ENCODE measurements at places on chromosomes 11 and 22.

DNA sequence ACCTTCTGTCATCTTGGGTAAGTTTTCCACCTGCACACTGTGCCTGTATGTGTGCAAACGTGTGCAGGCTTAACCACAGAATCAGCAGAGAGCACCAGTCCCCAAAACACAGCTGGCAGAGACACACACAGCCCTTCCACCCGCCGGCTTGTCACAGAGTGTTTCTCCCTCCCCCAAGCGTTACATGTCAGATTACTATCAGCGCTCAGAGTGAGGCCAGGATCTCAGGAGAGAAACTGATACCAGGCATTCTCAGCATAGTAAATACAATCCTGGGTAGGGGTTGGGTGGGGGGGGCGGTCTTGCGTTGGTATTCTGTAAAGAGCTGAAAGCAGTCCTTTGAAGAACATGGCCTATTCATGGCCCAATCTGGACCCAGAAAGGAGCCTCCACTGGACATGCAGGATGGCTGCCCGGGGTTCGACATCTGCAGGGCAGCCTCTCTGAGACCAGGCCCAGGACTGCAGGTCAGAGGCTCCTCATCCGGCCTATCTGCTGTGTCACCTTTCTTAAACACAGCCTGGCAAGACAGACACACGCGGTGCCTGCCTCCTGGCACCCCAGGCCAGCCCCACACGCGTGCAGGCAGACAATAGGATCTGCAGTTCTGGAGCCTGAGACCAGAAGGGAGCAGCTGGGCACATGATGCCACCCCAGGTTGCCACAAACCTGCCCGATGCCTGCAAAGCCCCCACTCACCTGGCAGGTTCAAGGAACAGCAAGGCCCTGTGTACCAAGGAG is 1.7 kb downstream of the OSBPL5 start:
- DNase-seq = no peak

DNA sequence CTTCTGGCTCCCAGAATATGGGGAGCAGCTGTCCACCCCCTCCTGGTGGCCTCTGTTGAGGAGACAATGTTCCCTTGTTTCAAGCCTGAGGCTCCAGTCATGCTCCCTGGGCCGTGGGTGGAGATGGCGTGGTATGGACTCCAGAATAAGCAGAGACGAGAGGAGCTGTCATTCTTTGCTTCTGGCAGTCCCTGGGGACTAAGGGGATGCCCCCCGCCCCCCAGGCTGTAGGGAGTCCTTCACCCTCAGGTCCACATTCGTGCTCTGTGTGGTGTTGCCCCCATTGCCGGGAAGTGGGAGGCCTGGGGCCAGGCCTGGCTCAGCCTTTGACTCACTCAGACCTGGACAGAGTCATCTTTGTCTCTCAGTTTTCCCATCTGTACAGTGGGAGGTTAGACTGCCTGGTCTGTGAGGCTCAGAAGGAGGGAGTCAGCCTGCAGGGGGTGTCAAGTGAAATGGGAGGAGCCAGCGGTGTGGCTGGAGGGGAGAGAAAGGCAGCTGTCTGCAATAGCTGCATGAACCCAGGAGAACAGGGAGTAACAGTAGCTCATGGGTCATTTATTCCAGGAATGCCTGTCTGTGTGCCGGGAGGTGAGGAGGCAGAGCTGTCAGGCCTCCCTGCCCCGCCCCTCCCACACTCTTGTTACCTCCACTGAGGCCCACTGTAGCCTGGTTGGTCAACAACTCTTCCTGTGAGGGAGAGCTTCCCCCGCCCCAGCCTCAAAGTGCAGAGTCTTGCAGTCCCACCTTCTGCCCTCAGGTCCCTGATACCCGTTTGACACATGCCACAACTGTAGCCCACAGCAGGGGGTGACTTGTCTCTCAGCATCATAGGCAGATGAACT is 6.3 kb downstream of the ARHGEF17 start:
- DNase-seq = no peak

DNA sequence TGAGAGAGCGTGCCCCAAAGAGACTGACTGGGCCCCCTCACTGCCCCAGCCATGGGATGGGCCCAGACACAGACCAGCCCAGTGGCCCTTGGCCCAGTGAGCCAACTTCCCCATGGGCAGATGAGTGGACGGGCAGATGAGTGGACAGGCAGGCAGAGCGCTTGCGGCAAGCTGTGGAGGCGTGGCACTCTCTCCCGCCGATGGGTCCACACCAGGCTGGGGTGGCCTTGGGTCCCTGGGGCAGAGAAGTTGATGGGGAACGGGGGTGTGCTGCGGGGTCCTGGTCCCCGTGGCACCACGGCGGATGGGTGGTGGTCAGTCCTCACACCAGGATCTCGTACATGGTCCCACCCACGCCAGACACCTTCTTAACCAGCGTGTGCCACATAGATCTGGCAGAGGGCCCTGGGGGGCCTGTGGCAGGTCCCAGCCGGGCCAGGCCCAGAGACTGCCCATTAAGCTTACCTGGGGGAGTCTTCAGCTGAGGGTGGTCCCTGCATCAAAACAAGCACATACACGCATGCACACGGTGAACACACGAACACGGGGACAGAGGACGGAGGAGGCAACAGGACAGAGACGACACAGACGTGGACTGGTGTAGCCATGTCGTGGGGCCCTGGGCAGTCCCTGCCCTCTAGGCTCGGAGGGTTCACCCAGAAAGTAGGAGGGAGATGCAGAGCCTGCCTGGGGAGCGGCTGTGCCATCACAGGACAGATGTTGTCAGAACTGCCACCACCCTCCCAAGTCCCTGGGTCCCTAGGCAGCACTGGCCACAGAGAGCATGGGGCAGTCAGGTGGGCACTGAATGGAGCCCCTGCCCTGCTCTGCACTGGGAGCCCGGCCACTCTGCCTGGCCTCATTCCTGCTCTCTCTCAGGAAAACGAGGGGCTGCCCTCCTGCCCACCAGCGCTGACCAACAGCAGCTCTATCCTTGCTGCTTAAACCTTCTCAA is 182.2 kb downstream of the IGLL1 start:
- DNase-seq = no peak

GRCh38 chr11:1884303-1884700 is 7.4 kb downstream of the PRR33 start:
- no peak for DNase-seq

GRCh38 chr11:78046486-78046854 is 17.2 kb upstream of the THRSP start:
- DNase-seq = no peak

GRCh38 chr11:117127171-117127901 is 16.8 kb upstream of the PAFAH1B2 start:
- no peak for DNase-seq

- no peak for DNase-seq
Measured at GRCh38 chr22:17867160-17867785, 93.0 kb upstream of the BID start.

- DNase-seq = no peak
Measured at GRCh38 chr11:67178878-67179277, 59.8 kb downstream of the KDM2A start.

GRCh38 chr11:1455032-1455762 is 31.4 kb downstream of the MOB2 start:
- no peak for DNase-seq

DNA sequence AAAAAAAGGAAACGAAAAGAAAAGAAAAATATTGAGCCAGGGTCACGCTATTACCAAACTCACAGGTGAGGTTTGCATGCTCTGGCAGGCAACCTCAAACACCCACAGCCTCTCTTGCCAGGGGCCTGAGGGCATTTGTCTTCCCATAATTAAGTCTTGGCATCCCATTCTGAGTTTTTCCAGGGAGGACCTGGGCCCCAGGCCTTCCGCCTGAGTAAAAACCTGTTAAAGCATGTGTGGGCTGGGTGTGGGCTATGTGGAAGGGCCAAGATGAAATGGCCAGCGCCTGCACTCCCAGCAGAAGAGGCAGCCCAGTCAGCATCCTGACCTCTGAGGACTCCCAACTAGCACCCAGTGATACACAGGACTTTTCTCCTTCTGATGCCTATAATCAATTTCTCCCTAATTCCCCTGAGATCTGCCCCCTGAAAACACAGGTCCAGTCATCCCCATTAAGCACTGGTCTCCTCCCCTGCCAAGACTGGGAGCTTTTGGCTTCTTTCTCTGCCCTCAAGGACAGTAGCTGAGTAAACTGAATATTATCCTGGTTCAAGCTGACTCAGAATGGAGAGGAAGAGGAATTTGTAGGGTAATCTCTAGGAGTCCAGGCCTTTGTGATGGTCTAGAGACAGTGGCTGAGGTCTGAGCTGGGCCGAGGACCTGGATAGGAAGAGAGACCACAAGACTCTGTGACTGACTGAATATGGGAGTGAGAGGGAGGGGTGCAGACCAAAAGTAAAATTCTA is 35.6 kb upstream of the ACER3 start:
- no peak for DNase-seq

GRCh38 chr22:28902490-28902889 is 19.1 kb downstream of the ZNRF3 start:
- DNase-seq = no peak

- no peak for DNase-seq
Measured at GRCh38 chr11:94664346-94664745, 97.2 kb downstream of the PIWIL4 start.

DNA sequence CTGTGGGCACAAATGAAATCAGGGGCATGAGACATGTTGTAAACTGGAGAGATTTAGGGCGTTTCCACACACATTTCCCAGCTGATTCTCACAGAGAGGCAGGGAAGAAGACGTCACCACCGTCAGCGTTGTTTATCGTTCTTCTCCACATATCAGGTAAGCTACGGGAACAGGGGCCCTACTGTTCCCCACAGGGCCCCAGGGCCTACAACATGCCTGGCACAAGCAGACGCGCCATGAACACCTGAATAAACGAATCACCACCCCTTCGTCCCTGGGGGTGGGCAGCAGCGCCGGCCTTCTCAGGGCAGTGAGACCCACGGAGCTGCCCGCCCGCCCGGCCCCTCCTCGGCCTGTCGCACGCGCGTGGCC is 342 bp downstream of the EFCAB6 start:
- no peak for DNase-seq

- DNase-seq = no peak
Measured at GRCh38 chr11:38304926-38305325, 1706.9 kb upstream of the RAG2 start.

DNA sequence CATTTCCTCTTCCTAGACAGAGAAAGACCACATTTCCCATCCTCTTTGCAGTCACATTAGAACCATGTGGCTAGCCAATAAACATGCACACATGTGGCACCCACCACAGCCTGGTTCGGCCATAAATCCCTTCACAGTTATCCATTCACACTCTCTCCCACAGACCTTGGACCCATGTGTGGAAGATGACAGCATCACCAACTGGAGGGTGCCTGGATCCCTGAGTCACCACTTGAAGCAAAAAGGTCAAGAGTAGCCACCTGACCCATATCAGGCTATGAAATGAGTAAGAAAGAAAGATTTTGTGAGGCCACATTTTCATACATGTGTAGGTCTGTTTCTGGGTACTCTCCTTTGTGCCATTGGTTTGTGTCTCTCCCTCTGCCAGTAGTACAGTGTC is 9.0 kb upstream of the TMEM121B start:
- no peak for DNase-seq

DNA sequence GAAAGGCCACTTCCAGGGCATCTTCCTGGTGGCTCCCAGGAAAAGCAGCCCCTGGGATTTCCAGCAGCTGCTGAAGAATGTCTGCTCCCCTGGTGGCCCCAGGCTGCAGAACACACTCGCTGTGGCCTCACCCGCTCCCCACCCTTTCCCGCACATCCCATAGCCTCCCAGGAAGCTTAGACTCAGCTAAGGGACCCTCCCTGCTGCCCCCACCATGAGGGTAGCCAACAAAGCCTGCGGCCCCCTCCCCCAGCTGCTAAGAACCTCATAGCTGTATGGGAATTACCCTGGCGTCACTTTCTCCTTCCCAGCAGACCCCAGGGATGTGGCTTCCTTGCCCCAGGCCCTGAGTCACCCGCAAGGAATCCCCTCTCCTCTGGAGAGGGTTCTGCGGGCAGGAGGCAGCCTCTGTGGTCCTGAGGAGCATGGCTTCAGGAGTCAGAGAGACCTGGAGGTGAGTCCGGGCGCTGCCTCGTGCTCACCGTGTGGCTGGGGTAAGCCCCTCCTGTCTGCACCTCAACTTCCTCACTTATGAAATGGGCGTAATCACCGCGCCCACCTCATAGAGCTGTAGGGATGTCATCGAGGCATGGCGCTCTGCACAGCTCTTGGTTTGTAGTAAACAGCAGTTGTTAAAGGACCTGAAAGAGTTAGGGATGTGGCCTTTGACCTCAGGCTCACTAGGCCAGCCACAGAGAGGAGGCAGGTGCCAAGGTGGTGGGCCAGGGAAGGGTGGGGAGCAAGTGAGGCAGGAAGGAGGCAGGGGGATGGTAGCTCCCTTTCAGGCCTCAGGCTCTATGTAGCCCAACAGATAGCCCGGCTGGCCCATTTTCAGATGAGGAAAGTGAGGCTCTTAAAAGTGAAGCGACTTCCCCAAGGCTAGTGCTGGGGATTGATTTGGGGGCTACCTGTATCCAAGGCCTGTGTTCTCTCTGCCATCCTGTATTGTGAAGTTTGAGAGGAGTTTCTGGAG is 71.2 kb downstream of the LRRC32 start:
- DNase-seq = no peak

- no peak for DNase-seq
Measured at GRCh38 chr11:82792319-82792718, 58.7 kb upstream of the FAM181B start.

- DNase-seq = no peak
Measured at GRCh38 chr11:22666688-22667439, 453 bp downstream of the GAS2 start.

DNA sequence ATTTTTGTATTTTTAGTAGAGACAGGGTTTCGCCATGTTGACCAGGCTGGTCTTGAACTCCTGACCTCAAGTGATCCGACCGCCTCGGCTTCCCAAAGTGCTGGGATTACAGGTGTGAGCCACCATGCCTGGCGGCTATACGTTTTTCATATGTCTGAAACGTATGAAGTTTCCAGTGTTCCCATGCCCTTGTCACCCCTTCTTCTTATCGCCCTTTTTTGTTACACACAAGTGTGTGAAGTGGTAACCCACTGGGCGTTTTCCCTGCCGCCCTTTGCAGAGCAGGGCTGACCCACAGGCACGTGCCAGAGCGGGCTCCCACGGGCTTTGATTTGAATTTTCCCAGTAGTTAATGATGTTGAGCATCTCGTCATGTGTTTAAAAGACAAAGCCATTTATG is 17.0 kb downstream of the PIM3 start:
- no peak for DNase-seq

DNA sequence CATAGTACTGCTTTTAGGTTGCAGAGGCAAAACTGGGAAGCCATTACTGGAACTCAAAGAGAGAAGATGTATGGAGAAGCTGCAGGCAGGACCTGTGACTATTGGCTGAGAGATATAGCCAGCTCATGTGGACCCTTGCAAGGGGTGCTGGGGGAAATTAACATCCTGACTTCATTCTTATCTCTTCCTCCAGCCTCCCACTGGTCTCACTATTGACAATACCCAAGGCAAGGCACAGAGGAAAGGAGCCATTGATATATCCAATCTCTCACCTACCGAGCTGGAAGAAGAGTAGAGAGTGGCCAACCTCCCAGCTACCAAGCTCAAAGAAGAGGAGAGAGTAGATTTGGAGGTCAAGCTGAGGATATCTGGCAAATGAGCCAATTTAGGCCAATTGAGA is 36.8 kb upstream of the ZBED5 start:
- no peak for DNase-seq

GRCh38 chr11:74412321-74412720 is 14.1 kb upstream of the PGM2L1 start:
- no peak for DNase-seq

- no peak for DNase-seq
Measured at GRCh38 chr22:42613872-42614301, 796 bp downstream of the POLDIP3 start.

Data from stimulated activated CD8-positive, alpha-beta memory T cell treated with anti-CD3 and anti-CD28 coated beads, Interleukin-12 subunit alpha, Interleukin-12 subunit beta, amount 100 ng/mL, for 1 hour (primary cell).